ENCODE measurements at places on chromosomes 4 and X.
A peak's percentile ranks its signal among the peaks of the same experiment; 100 is the strongest.

GRCh38 chr4:71460371-71460770, 121.6 kb downstream of the SLC4A4 start:
- no peak for DNase-seq

GRCh38 chr4:168361365-168362024, 42.9 kb upstream of the DDX60 start:
- no peak for DNase-seq

GRCh38 chr4:125433453-125433852, 118.7 kb downstream of the FAT4 start:
- DNase-seq: no peak

DNA sequence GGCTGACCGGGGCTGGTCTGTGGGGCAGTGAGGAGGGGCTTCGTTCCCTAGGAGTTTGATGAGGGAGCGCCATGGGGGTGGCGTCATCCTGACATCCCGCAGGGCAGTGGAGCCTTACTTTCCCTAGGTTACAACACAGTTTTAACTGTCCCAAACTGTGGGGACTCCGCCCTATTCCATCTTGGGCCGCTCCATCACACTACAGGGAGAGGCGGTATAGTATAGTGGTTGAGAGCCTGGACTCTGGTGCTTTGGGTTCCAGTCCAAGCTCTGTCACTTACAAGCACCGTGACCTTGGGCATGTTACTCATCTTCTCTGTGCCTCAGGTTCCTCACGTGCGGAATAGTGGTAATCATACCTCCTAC, 44.2 kb downstream of the ZNF185 start:
- no peak for DNase-seq

- no peak for DNase-seq
These were observed 988.4 kb upstream of the TENM3 start for GRCh38 chr4:181254771-181255170.

GRCh38 chrX:64894454-64895038, 81.7 kb downstream of the ZC4H2 start:
- DNase-seq: peak; percentile 65

GRCh38 chr4:135197641-135198040, 996.1 kb upstream of the PABPC4L start:
- DNase-seq: no peak

- DNase-seq: no peak
These were observed 16.4 kb downstream of the DCLK2 start for GRCh38 chr4:150094676-150095075.

DNA sequence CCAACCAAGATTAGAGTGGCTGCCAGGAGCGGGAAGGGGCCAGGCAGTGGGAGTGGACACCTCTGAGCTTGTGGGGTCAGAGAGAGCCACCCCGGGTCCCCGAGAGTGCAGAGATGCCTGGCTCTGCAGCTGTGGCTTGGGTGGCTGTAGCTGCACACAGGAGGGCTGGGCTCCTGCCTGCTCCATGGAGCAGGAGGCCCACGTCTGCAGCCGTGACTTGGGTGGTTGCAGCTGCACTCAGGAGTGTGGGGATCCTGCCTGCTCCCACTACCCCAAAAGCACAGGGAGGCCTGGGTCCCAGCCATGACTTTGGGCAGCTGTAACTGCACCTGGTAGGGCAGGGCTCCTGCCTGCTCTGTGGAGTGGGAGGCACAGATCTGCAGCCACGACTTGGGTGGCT, 28.7 kb upstream of the DIPK2B start:
- no peak for DNase-seq

- no peak for DNase-seq
These were observed 48.4 kb upstream of the SPANXN4 start for GRCh38 chrX:142977128-142977914.

DNA sequence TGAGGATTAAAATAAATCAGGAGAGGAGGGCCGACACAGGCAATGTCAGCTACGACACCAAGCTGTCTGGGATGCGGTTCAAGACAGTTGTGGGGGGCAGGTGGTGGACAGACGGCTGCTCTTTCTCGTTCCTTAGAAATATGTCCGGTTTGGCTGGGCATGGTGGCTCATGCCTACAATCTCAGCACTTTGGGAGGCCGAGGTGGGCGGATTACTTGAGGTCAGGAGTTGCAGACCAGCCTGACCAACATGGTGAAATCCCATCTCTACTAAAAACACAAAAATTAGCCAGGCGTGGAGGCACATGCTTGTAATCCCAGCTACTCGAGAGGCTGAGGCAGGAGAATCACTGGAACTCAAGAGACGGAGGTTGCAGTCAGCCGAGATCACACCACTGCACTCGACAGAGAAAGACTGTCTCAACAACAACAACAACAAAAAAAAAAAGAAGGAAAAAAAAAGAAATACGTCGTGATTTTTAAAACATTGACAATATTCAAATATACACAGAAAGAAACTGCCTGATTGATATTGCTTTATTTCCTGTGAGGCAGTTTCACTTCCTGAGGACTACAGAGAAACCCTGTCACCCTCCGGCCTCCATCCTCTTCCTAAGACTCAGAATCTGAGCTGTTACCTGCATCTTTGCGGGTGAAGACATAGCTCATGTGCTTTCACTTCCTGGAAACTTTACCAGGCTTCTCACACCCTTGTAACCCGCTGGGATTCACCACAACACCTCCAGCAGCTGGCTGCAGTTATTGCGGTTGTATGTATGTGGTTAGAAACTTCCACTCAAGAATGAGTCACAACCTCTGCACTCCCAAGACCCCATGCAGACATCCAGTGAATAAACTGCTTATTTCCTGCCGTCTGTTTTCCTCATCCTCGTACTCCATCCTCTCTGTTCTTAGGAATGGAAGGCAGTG, 63.8 kb upstream of the STS start:
- DNase-seq: peak; percentile 76

- DNase-seq: no peak
These were observed 325.0 kb downstream of the EVC2 start for GRCh38 chr4:5383191-5383980.

- DNase-seq: no peak
These were observed 13.6 kb upstream of the HELT start for GRCh38 chr4:185004562-185005218.

- no peak for DNase-seq
These were observed 37.4 kb downstream of the GPR143 start for GRCh38 chrX:9728261-9728660.

- DNase-seq: no peak
These were observed 115.8 kb upstream of the SHISA3 start for GRCh38 chr4:42281324-42282020.

DNA sequence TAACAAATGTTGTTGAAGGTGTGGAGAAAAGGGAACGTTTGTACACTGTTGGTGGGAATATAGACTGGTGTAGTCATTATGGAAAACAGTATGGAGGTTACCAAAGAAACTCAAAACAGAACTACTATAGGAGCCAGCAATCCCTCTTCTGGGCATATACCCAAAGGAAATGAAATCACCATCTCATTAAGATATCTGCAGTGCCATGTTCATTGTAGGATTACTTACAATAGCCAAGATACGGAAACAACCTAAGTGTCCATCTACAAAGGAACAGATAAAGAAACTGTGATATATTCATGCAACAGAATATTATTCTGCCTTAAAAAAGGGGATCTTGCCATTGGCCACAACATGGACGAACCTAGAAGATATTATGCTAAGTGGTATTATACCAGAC, 22.2 kb downstream of the APBB2 start:
- no peak for DNase-seq

DNA sequence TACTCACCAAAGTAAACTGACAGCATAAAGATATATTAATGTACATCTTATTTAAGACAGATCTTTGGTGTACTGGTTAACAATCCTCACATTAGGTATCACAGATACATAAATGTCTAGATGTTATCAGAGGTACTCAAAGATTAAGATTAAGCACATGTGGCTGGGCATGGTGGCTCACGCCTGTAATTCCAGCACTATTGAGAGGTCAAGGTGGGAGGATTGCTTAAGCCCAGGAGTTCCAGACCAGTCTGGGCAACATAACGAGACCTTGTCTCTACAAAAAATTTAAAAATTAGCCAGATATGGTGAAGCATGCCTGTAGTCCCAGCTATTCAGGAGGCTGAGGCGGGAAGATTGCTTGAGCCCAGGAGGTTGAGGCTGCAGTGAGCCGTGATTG, 145.7 kb upstream of the SH3RF1 start:
- no peak for DNase-seq

GRCh38 chr4:21387683-21388082, 560.9 kb downstream of the KCNIP4 start:
- no peak for DNase-seq

DNA sequence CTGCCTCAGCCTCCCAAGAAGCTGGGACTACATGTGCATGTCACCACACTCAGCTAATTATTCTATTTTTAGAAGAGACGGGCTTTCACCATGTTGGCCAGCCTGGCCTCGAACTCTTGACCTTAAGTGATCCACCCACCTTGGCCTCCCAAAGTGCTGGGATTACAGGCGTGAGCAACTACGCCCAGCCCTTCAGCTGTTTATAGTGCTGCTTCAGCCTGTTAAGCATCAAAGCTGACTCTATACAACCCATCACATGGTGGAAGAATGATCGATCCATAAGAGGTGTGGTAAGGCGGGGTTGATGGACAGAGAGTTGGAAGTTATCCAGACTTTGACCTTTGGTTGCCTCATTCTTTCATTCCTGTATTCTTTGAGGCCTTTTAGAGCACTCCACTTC, 56.2 kb upstream of the RAPGEF2 start:
- DNase-seq: no peak

DNA sequence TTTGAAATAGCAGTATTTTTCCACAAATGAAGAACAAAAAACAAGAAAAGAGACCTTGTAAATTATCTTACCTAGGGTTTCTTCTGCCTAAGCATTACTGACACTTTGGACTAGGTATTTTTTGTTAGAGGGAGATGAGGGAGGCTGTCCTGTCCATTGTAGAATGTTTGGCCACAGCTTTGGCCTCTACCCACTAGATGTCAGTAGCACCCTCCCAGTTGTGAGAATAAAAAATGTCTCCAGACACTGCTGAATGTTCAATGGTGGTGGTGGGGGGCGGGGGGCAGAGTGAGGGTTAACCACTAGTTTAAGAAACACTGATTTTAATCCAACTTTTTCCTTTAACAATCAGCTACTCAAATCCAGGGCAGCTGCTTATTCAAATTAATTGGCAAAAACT, 25.8 kb downstream of the OTUD4 start:
- DNase-seq: no peak

- DNase-seq: peak; percentile 64
These were observed 716 bp downstream of the KIT start for GRCh38 chr4:54658252-54659093.

DNA sequence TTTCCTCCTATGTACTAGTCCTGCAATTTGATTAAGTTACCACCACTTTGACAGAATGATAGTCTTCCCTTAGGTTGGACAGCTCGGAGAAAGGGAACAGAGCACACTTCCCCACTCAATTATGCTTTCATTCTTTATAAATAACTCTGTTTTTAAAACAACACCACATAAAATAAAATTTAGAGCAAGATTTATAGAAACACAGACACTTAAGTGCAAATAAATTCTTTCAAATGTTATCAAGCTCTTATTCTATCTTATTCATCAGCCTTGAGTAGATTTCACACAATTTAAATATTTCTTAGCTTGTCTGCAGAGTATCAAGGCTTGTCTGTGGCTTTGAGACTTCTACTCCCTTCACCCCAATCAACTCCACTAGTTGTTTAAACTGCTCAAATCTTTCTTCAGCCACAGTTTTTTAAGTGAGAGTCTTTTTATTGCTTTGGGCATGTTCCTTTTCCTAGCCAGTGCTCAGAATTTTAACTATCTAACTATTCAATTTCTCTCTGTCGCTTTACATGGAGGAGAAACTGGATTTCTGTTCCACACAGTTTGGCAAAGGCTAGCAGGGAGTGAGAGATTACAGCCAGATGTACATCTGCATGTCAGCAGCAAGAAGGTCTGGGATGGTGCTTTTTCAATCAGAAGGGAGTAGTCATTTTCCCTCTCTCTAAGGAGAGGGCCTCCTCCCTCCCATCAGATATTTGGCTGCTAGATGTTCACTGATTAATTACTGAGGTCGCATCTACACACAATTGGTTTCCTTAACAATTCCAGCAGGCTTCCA, 53.1 kb upstream of the PLAC1 start:
- no peak for DNase-seq
